Effector CD4-positive, alpha-beta T cell (primary cell): ENCODE measurements at places on chromosomes 5 and 9.

GRCh38 chr9:6827439-6828145 lies 69.8 kb downstream of the KDM4C start:
- peak; percentile 8 for DNase-seq

DNA sequence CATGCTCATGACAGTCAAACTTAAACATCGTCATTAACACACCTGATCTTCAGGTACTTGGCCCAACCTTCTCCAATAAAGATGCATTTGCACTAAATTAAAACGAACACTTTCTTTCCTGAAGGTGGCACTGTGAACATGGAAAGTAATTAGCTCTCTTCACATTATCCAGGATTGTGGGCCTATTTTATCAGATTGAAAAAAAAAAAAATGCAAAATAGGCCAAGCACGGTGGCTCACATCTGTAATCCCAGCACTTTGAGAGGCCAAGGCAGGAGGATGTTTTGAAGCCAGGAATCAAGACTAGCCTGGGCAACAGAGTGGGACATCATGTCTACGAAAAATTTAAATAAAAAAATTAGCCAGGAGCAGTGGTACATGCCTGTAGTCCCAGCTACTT lies 14.4 kb upstream of the CDC20B start:
- no peak for DNase-seq

DNA sequence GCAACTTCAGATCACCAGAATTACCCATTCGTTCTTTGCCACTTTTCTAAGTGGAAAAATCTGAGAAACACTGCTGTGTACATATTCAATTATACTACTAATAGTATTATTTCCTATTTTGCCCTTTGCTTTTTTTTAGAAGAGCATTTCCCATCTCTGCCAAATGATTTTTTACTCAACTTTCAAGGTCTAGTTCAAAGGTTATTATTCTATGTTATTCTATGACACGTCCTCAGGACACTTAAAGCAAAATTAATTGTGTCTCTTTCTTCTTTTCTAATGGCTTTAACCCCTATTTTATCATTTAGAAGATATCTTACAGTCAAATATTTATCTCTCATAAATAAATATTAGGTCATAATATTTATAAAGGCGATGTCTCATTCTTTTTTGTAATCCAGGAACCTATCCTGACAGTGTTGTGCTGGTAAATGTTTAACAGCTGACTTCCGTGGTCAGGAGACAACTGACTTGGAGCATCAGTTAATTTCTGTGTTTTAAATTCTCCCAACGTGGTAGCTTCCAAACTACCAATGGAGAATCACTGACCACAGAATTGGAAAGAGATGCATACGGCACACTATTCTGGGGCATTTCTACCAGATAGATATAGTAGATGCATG lies 375.2 kb downstream of the ARRDC3 start:
- no peak for DNase-seq

DNA sequence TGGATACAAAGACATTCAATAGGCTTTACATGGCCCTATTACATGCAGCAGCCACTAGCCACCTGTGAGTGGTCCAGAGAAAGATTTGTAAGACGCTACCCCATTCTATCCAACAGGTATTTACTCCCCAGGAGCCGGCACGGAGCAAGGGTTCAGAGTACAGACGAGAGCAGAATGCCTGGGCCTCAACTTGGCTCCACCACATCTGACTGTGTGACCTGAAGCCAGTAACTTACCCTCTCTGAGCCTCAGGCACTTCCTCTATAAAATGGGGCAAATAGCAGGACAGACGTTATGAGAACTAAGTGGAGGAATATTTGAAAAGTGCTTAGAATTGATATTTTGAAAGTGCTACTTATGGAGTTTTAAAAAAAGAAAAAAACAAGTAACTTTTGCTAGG lies 100.0 kb downstream of the TLE1 start:
- DNase-seq, result no peak

DNA sequence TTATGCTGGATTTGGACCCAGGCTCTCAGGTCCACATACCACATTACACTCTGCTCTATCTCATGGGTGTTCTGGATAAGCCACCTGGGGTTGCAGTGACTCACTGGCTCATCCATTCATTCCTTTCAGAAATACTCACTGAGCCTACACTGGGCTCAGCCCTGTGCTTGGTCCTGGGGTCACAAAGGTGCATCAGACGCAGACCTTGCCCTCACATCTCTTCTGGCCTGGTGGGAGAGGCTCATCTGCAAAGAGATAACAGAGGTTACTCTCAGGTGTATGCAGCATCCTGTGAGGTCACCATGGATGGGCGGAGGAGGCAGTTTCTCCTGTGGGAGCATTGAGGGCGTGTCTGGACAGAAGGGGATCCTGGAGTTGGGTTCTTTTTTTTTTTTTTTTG lies 12.1 kb downstream of the CDHR2 start:
- no peak for DNase-seq

DNA sequence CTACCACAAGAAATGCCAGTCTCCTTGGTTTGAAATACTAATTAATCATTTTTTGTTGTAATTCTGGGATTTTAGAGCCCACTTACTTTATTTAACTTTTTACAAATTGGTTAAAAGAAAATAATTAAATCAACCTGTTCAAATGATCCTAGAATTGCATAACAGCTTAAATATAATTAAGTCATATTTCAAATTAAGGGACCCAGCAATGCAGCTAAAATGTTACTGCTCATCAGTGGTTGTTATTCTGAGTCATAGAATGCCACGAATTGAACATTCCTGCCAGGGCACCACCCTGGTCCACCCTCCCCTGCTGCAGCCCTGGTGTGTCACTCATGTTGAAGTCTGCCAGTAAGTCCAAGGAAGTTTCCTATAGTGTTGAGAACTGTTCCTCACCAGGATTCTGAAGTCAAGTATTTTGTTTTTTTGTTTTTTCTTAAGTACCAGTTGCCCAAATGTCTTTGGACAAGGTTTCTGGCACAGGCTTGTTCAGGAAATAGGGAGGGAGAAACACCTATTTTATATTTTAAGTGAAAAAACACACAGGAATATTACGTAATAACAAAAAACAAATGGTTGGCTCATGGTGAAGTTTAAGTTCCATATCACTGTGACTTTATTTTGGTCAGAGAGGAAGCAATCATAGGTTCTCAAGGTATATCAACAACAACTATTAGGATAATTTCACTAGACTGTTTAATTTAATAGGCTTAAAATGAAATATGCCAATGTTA lies 4.3 kb upstream of the ITGA1 start:
- DNase-seq, result no peak

DNA sequence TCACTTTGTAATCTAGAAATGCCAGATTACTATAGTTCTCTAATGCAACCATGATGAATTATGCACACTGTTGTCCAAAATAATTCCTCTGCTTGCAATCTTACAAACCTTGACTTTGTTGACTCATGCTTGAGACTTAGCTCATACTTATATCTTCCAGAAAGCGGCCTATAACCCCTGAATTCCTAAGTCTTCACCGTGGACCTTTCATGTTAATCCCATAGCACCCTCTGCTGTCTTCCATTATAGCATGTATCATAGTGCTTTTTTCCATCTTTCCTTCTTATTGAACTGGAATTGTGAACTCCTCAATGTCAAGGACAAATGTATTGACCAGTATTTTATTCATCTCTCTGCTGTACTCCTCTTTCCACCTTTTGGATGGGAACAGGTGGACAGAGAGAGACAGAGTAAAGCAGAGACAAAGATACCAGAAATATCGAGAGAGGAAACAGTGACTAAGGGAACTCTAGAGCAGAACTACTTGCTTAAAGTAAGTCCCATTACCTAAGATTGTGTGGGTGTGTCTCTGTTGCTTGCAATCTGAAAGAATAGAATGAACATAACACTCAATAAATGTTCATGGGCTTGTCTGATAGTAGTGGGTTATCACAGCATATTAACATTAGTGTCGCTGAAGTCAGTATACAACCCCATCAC lies 110.0 kb downstream of the LURAP1L start:
- no peak for DNase-seq

DNA sequence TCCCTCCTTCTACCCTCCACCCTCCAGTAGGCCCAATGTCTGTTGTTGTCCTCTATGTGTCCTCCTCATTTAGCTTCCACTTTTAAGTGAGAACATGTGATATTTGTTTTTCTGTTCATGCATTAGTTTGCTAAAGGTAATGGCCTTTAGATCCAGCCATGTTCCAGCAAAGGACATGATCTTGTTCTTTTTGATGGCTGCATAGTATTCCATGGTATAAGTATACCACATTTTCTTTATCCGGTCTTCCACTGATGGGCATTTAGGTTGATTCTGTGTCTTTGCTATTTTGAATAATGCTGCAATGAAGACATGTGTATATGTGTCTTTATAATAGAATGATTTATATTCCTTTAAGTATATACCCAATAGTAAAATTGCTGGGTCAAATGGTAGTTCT lies 232.5 kb upstream of the PRR16 start:
- DNase-seq, result no peak

DNA sequence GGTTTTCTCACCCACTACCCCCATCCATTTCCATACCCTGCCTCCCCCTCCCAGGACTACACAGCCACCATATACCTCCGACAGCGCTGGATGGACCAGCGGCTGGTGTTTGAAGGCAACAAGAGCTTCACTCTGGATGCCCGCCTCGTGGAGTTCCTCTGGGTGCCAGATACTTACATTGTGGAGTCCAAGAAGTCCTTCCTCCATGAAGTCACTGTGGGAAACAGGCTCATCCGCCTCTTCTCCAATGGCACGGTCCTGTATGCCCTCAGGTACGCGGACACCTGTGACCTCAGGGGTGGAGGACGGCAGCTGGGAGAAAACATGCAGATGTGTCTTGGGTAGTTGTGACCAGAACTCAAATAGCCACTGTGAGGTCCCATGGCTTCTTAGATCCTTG lies 11.6 kb downstream of the GABRP start:
- no peak for DNase-seq

- no peak for DNase-seq
These were observed 20.0 kb upstream of the C9 start for GRCh38 chr5:39384271-39384670.

- DNase-seq, result no peak
These were observed 53.5 kb upstream of the ABL1 start for GRCh38 chr9:130781569-130781968.

GRCh38 chr9:126973651-126974529 lies 59.3 kb downstream of the RALGPS1 start:
- DNase-seq, result no peak

- DNase-seq, result no peak
These were observed 192.8 kb downstream of the CDH18 start for GRCh38 chr5:19795218-19795617.

- no peak for DNase-seq
These were observed 3.7 kb upstream of the CAMK2A start for GRCh38 chr5:150293091-150293941.

DNA sequence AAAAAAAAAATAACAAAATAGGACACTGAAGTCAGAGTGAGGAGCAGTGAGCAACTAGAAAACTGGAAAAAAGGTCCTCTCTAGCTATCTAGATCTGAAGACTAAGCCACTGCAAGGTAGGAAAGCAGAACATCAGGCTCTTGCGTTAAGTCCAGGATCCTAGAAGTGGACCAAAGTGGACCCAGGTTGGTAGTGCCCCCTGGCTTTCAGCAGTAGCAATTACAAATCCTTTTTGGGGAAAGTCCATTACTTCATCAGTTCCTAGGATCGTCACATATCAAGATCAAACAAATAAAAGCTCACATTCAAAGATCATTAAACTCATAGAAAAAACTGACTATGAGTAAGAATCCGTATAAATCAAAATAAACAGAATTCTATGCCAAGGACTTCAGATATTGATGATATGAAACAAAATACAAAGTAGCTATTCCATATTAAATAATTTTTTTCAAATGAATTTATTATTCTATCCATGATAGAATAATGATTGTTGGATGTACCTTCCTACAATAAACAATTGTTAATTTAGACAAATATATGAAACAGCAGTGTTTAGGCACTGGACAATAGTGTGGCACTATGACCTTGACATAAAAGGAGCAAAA lies 6.5 kb upstream of the RICTOR start:
- DNase-seq, result no peak

- DNase-seq, result no peak
These were observed 1.0 kb upstream of the CORO2A start for GRCh38 chr9:98193336-98193944.

- DNase-seq, result no peak
These were observed 39.7 kb downstream of the ACTL7B start for GRCh38 chr9:108816037-108816436.

- no peak for DNase-seq
These were observed 184.9 kb downstream of the SNX18 start for GRCh38 chr5:54702470-54702869.

DNA sequence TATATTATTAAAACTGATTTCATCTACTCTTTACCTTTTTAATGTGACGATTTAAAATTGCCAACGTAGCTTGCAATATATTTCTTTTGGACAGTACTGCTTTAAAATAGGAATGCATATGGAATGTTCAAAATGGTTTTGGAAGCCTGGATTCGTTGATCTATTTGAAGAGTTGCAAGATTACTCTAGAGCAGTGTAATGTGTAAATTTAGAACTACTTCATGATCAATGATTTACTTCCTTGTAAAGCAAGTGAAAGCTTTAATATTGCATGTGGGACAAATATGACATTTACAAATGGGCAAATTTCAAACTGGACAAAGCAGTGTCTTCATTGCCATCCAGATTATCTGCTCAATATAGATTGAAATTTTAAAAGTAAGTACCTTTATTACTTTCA lies 38.3 kb downstream of the PARP8 start:
- no peak for DNase-seq
